ENCODE measurements at places on chromosomes 3 and 15. TPM values are rescaled to one million over a fixed set of nuclear protein-coding genes. Genes with fewer than 3 reads are reported as not detected.

- DNase-seq = no peak
Observed at GRCh38 chr3:183208260-183208659, 44.8 kb upstream of the B3GNT5 start.

DNA sequence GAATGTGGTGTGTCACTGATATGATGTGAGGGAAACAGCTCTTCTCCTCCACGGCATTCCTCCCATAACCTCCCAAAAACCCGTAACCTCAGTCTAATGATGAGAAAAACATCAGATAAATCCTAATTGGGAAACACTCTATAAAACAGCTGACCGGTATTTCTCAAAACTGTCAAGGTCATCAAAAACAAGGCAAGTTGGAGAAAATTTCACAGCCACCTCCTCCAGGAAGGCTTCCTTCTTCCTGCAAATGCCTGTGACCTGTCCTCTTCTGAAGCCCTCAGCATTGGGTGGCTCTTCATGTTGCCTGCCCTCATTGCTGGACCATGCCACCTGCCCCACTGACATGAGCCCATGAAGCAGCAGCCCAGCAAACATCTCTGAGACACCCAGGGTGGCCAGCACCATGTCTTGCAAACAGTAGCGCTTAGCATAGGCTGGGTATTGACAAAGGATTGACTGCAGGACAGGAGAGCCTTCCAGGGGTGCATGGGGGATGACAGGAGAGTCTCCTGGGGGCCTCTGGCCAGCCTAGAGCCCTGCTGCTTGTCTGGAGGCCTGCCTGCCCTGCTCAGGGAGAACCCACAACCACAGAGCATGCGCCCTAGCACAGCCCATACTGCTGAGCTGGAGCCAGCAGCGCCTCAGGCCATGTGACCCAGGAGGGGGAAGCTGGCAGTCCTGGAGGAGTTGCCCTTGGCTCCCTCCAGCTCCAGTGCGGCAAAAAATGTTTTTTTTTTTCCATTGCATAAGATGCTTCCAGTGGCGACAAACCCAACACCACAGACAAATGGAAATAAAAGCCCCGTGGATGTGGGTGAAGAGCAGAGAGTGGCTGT, 49.7 kb downstream of the XXYLT1 start:
- no peak for DNase-seq

GRCh38 chr15:83199288-83199687, 8.3 kb downstream of the HDGFL3 start:
- no peak for DNase-seq

- DNase-seq = no peak
Observed at GRCh38 chr3:77475507-77475906, 435.6 kb downstream of the ROBO2 start.

- no peak for DNase-seq
Observed at GRCh38 chr15:58574631-58575030, 142.8 kb downstream of the LIPC start.

DNA sequence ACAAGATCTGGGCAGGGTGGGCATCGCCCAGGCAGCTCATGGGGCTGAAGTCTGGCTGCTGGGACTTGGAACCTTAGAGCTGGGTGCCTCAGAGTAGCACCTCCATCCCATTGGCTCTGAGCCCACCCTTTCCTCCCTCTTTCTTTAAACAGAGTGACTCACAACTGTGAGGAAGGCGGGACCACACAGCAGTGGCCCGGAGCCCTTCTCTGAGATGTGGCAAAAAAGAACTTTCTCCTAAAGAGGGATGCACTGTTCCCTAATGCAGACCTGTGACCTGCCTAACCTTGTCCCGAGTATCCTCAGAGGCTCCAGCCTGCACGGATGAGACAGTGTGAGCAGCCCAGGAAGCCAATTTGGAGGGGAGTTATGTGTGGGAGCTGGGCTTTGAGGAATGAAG, 23.6 kb downstream of the PRR20G start:
- no peak for DNase-seq

- no peak for DNase-seq
Observed at GRCh38 chr15:71098920-71099319, 16.4 kb upstream of the THSD4 start.

- DNase-seq = no peak
Observed at GRCh38 chr3:11553436-11554235, 90.1 kb downstream of the VGLL4 start.

- no peak for DNase-seq
Observed at GRCh38 chr15:71627188-71627587, 183.2 kb upstream of the NR2E3 start.

- no peak for DNase-seq
Observed at GRCh38 chr3:42498034-42498433, 4.4 kb upstream of the VIPR1 start.

- no peak for DNase-seq
Observed at GRCh38 chr3:194404365-194405140, 5.5 kb upstream of the GP5 start.

DNA sequence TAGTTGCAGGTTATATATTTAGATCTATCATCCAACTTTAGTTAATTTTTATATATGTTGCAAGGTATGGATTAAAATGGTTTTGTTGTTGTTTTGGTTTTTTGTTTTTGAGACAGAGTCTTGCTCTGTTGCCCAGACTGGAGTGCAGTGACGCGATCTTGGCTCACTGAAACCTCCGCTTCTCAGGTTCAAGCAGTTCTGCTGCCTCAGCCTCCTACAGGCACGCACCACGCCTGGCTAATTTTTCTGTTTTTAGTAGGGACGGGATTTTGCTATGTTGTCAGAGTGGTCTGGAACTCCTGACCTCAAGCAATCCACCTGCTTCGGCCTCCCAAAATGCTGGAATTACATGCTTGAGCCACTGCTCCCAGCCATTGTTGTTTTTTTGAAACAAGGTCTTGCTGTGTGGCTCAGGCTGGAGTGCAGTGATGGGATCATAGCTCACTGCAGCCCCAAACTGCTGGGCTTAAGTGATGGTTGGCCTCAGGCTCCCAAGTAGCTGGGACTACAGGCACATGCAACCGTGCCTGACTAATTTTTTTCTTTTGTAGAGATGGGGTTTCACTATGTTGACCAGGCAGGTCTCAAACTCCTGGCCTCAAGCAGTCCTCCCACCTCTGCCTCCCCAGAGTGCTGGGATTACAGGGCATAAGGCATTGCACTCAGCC, 92.0 kb downstream of the ZNF609 start:
- no peak for DNase-seq

- DNase-seq = no peak
Observed at GRCh38 chr3:8485141-8485870, 16.3 kb upstream of the LMCD1 start.

DNA sequence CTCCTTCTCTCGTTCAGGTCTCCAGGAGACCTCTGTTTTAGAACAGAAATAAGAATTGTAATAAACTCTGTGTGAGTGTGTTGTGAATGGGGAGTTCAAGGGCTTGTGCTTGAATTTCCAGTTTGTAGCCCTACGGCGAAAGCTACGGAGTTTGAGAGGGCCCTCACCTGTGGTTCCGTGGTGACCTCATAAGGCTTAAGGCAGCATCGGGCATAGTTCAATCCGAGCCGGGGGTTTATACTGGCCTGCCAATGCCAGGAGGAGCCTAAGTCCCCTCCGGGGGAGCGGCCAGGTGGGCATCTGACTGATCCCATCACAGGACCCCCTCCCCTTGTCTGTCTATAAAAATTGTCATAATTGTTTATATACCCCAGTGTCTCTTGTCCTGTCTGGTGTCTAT, 43.7 kb downstream of the ZBTB11 start:
- no peak for DNase-seq

DNA sequence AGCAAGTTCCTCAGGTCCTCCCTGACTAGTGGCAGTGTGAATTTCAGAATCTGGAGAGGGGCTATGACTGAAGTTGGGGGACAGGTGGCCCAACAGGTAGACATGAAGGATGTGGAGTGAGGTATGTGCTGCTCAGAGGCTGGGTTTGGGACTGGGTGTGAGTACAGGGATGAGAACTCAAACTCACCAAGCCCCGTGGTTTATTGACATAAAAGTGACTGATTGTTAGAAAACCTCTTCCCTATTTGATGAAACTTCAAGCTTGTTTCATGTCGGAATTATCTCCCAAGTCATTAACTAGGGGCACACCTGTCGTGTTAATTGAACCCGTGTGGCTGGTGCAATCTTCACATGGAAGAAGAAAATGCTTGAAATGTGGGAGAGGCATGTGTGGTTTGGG, 27.1 kb downstream of the FGD5 start:
- no peak for DNase-seq

- no peak for DNase-seq
Observed at GRCh38 chr15:57680021-57680420, 26.5 kb upstream of the POLR2M start.

DNA sequence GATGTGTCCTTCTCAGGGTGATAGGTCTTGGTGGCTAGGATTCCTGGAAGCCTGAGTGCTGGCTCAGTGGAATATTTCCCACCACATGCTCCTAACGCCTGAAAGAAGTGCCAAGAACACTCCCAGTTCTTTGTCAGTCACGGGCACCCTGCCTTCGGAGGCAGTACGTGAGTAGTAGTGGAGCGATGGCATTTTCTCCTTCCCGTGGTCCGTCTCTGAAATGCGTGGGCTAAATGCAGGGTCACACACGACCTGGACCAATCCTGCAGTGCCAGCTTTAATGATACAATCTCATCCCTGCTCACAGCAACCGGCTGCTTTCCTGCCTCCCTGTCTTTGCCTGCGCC, 14.5 kb downstream of the H1-8 start:
- DNase-seq = no peak

DNA sequence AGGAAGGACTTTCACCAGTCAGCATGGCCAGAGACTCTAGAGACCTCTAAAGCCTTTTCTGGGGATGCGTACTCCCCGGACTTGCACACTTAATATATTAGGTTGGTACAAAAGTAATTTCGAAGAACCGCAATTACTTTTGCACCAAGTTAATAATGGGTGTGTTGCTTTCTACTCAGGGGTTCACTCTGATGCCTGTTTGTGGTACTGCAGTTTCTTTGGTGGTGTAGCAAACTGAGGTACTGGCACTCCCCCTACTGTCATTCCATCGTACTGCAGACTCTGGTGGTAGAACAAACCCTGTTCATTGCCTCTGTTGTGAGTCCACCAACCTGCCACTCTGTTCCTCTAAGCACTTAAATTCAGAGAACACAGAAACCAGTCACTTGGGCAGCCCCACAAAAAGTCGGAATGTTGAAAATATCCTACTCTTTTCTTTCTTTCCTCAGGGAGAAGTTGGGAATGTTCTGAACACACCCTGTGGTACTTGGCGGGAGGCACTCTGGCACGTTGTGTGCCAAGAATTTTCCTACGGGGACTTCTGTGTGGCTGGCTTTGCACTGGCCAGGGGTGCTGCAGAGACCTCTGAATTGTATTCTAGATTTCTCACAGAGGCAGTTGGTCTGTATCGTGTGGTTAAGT, 46.3 kb downstream of the GABRG3 start:
- peak; percentile 77 for DNase-seq

- DNase-seq = no peak
Observed at GRCh38 chr3:60759439-60759838, 491.8 kb downstream of the FHIT start.

GRCh38 chr3:14371573-14372474, 30.6 kb upstream of the SLC6A6 start:
- DNase-seq = peak; percentile 72

DNA sequence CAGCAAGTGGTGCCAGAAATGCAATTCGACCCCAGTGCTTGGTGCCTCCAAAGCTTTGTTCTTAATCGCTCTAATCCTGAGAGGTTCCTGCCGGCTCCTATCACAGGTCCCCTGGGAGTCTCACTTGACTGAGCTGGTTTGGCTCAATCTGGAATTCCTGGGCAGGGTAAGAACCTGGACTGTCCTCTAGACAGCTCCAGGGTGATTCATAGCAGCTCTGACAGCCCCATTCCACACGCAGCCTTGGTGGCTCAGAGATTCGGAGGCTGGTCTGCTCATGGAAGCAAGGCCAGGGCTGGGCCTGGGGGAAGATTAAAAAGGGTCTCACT, 37.9 kb downstream of the MYO5C start:
- no peak for DNase-seq

DNA sequence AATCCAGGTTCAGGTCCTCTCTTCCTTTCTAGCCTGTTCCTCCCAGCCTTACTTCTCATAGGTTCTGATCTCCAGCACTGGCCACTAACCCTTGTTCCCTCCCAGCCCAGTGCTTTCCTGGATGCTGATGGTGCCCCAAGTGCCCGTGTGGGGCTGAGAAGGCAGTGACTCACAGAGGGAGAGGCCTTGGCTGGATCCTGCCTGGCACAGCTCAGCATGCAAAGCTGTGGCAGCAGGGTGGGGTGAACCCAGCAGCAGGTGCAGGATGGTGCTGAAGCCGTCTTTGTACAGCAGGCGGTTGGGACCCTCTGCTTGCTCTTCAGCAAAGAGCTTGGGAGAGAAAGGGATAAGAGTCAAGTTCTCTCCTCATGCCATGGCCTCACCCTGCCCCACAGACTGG, 7.6 kb downstream of the LPCAT4 start:
- DNase-seq = no peak

DNA sequence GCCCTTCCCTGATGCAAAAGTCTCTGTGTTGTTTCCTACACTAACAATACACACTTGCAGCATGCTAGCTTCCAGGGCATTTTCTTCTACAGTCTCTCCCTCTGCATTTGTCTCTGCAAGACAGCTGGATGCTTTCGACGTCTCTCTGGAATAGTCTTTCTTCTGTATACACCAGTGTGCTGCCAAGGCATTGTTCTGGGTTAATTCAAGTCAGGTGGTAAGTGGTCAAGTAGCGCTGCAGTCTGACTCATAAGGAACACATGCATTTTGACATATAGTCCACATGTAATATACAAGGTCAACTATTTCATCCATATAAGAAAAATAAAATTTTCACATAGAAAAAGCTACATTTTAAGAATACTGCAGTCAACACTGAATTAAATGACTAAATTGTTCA, 92.7 kb downstream of the MYLK start:
- DNase-seq = no peak

- peak; percentile 61 for DNase-seq
Observed at GRCh38 chr3:35664460-35664919, 25.2 kb downstream of the ARPP21 start.

GRCh38 chr3:105246536-105246935, 120.2 kb upstream of the ALCAM start:
- no peak for DNase-seq

GRCh38 chr15:39084674-39085530, 496.0 kb upstream of the THBS1 start:
- no peak for DNase-seq

The EFCC1 gene
- total RNA-seq = 1.6 TPM

The MUC20 gene
- total RNA-seq = 28.7 TPM

The AMT gene
- 12.4 TPM for total RNA-seq

The GOLGA6L10 gene
- 1.9 TPM for total RNA-seq

The DCP1A gene
- total RNA-seq = 30.8 TPM

Data from sciatic nerve (tissue), 2 donors.